Activated T-helper 1 cell treated with Interleukin-2 at 50 U/mL for 16 hours (primary cell): ENCODE measurements at places on chromosomes 2 and 18.

DNA sequence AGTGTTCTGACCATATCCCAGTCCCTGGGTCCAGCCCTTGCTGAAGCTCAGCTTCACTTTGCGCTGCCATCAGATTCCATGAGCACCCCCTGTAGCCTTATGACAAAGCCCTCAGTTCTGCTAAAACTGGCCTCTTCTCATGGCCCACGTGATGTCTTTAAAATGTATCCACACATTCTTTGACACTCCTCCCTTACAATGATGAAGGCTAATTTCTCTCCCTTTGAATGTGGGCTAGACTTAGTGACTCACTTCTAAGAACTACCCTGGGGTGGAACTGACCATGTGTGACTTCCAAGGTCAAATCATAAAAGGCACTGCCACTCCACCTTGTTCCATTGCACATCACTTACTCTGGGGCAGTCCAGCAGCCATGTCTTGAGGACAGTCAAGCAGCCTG lies 45.4 kb upstream of the GORASP2 start:
- DNase-seq: no peak

DNA sequence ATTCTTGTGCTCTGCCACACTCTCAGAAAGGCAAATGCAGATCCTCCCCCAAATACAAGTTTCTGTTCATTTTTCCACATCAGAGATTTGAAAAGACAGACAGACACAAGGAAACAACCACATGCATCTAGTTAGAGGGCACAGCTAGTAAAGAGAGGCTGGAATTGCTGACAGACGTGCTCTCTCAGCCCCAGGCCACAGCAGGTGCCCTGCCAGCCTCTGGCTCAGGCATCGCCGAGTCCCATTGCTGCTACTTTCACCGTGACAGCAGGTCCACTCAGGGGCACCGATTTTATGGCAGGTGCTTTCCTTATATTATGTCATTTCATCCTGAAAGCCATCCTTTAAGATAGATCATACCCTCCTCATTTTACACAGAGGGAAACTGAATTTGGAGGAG lies 507.5 kb downstream of the EIPR1 start:
- DNase-seq: no peak

- no peak for DNase-seq
These were observed 168.7 kb upstream of the SIX3 start for GRCh38 chr2:44772669-44773378.

GRCh38 chr18:1585881-1586488 lies 681.3 kb downstream of the ADCYAP1 start:
- no peak for DNase-seq

- no peak for DNase-seq
These were observed 4.1 kb downstream of the RAPGEF4 start for GRCh38 chr2:172739661-172740266.

GRCh38 chr2:6947929-6948676 lies 30.9 kb downstream of the RNF144A start:
- DNase-seq: no peak

DNA sequence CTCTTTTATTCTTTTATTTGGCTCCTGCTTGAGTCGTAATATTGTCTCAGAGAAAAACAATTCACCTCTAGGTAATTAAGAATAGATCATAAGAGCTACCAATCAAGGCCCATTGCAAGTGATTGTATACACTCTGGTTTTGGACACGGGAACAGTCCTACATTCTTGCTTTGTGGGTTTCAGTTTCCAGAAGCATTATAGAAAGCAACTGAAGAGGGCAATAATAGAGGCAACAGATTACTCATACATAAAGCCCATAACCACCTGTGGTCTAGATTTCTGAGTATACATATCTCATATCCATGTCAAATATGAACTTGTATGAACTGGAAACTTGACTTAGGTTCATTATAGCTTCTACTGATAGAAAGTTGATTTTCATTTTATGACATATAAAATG lies 65.4 kb downstream of the DIS3L2 start:
- DNase-seq: no peak
